Activated naive CD8-positive, alpha-beta T cell treated with anti-CD3 and anti-CD28 coated beads for 36 hours (primary cell): ENCODE measurements at places on chromosomes 12 and 14. TPM values are rescaled to one million over a fixed set of nuclear protein-coding genes. Genes with fewer than 3 reads are reported as not detected.
A peak's percentile ranks its signal among the peaks of the same experiment; 100 is the strongest.

GRCh38 chr12:84950971-84951546 is 38.5 kb upstream of the SLC6A15 start:
- DNase-seq = no peak

- DNase-seq = peak; percentile 69
Measured at GRCh38 chr14:60249321-60250256, 568 bp downstream of the PPM1A start.

DNA sequence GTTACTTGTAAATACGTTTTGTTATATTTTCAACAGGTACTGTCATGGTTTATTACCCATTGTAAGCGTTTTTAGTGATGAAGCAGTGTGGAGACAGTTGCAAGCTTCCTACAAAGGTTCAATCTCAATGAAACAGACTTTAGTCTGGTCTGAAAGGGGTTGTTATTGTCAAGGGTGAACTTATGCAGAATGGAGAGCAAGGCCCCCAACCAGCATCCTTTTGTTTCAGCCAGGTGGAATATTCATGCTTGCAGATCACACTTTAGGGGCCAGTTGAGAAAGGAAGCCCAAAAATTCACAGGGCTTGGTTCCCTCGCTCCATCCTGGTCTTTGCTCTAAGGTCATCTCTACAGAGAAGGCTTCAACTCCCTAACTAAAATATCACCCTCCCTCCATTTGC is 103.7 kb downstream of the PRICKLE1 start:
- DNase-seq = no peak

DNA sequence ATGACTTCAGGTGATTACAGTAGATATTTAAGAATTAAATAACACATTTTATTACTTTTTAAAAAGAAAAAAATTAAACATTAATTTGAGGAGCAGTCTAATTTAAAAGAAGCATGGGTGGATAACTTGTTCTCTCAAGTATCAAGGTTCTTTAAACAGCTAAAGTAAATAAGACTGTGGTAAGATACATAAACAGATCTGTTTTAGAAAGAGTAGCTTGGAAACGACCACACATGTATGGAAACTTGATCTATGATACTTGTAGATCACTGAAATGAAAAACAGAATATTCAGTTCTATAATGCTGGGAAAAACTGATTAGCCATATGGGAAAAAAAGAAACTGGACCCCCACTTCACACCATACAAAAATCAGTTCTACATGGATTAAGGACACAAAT is 36.0 kb downstream of the TC2N start:
- no peak for DNase-seq

DNA sequence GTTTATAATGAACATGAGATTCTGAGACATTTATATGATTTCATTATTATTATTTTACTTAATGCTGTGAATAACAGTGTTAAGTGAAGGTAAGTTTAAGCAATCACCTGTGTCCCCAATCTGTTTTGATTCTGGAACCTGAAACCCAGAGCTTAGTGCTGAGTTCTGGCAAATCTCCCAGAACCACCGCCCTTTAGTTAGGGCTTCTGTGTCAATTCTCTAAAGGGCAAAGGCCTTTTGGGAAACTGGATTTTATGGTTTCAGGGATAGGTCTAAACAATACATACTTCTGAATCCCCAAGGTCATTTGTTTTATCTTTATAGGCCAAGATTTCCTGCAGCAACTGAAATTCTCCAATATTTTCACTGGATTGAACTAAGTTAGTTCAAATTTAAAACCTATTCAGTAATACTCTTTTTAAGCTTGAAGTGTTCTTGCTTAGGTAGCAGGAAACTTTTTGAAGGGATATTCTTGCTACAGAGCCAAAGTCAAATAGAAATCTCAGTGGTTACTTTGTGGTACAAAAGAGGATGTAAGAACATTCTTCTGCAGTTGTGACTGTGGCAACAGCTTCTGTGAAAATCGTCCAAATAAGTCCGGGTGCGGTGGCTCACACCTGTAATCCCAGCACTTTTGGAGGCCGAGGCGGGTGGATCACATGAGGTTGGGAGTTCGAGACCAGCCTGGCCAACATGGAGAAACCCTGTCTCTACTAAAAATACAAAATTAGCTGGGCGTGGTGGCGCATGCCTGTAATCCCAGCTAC is 10.0 kb upstream of the PKP2 start:
- DNase-seq = no peak

DNA sequence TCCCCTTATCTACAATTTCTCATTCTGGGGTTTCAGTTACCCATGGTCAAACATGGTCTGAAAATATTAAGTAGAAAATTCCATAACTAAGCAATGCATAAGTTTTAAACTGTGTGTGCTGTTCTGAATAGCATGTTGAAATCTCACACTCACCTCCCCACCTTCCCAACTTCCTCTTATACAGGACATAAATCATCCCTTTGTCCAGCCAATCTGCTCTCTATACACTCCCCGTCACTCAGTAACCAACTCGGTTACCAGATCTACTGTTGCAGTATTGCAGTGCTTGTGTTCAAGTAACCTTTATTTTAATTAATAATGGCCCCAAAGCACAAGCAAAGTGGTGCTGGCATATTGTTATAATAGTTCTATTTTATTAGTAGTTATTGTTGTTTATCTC is 420.5 kb downstream of the GXYLT1 start:
- DNase-seq = no peak

DNA sequence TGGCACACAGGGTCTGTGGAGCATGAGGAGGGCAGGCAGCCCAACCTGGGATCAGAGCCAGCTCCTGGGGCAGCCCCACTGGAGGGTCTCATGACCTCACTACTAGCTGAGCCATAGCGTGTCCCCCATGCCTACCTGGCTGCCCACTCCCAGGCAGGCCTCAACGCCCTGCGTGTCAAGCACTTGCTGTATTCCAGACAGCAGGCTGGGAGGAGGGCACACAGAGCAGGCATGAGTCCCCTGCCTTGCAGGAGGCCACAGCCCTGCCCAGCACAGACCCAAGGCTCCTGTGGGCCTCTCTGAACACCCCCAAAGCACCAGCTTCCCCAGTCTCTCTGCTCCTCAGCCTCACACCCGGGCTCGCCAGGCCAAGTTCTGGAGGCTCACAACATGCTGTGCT is 64.0 kb downstream of the IQSEC3 start:
- DNase-seq = no peak

- peak; percentile 40 for DNase-seq
Measured at GRCh38 chr14:92323011-92323915, at the start of gene SLC24A4. TSS of gene SLC24A4 (plus strand) at chr14:92323165. CDS start at chr14:92323831, 666 bp downstream.

- no peak for DNase-seq
Measured at GRCh38 chr14:88998027-88998426, 173.6 kb downstream of the TTC8 start.

Gene TTC7B
- 7.1 TPM for total RNA-seq
